H9 (cell line): ENCODE measurements at places on chromosomes 1 and 21.

GRCh38 chr21:46556802-46557201 is 48.1 kb downstream of the S100B start:
- no peak for DNase-seq

GRCh38 chr1:8061673-8062386 is 35.7 kb upstream of the ERRFI1 start:
- DNase-seq: no peak

- no peak for DNase-seq
Observed at GRCh38 chr1:62103846-62104245, 90.8 kb upstream of the L1TD1 start.

DNA sequence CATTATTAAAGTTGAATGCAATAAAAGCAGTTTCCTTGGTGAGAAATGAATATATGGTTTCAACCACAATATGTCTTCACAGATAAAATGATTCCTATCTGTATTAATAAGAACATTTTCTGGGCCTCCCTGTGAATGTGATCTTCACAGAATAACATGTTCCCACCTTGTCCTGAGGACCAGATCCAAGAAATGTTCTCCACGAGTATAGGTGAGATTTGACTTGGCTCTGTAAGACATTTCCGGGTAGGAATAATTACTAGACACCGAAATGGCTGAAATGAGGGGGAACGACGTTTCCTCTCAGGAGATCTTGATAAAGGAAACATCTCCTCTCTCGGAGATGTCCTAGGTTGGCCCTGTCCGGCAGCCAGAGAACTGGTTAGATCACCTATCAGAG is 61.4 kb downstream of the CLIC6 start:
- no peak for DNase-seq

- DNase-seq: no peak
Observed at GRCh38 chr1:193417945-193418744, 231.7 kb upstream of the B3GALT2 start.

GRCh38 chr1:7252411-7253117 is 467.3 kb downstream of the CAMTA1 start:
- no peak for DNase-seq

DNA sequence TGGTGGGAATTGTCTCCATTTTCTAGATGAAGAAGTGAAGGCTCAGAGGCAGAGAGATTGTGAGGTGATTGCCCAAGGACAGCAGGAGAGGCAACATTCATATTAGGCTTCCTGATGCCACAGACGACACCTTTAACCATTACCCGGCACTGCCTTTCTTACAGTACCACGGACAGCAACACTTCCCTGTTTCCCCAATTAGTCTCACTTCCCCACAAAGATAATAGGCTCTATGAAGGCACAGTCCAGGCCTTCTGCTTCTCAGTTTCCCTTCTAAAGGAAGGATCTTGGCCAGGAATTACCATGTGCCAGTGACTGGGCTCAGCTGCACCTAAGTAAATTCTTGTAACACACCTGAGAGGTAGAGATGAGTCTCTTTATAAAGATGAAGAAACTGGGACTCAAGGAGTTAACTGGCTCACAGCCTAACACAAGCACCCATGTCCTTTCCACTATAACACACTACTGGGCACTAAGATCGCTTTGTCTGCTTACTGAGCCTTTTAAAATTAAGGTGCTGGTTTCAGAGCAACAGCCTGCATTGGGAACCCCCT is 9.6 kb downstream of the IGSF9 start:
- DNase-seq: no peak

GRCh38 chr1:67804710-67805109 is 28.6 kb downstream of the GNG12 start:
- DNase-seq: no peak

- no peak for DNase-seq
Observed at GRCh38 chr1:170765279-170765678, 101.3 kb downstream of the PRRX1 start.

DNA sequence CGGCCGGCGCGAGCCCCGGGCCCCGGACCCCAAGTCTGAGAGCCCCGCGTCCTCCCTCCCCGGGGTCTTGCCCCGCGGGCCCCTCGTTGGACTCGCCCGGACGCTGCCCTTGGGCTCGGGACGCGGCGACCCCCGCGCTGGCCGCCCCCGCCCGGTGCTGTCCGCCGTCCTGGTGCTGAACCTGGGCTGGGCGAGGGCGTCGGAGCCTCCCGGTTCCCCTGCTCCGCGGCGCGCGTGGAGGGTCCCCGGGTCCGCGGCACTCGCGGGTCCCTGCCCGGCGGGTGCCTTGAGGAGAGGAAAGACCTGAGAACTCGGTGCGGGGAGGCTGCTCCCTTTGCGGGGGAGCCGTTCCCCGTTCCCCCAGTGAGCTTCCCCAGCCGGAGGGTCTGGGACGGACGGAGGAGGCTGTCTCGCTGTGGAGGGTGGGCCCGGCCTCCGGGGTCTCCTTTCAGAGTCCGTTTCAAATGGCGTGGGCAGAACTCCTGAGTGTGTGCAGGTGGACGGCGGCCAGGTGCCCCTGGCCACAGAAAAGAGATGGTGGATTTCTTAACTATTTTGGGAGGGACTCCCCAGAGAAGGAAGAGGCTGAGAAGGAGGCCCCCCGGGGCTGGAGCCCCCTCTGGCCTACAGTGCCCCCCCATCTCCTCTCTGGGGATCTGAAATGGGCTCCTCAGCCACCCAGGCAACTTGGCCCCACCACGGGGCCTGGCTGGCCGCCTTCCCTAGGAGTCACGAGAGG is 595 bp downstream of the GABRD start:
- DNase-seq: peak; percentile 55

DNA sequence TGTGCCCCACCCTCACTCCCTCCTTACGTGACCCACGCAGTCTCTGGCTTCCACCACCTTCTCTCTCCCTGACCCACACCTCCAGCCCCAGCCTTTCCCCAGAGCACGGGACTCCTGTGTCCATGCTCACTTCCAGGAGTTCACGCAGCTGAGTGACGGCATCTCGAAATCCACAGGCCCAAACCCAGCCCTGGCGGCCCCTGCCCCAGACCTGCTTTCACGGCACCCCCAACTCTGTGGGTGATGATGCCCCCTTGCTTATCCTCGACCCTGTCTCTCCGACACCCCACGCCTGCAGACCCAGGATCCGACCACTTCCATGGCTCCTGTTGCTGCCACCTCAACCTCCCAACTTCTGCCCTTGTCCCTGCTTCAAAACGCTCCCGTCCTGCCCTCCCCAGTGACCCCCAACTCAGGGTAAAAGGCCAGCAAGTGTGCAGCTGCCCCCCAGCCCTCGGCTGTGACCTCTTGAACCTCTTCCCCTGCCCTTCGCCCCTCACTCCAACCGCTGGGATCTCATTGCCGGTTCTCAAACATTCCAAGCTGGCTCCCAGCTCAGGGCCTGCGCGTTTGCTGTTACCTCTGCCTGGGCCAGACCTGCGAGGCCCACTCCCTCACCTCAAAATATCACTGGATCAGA is 30.4 kb upstream of the LAPTM5 start:
- DNase-seq: no peak

- DNase-seq: no peak
Observed at GRCh38 chr1:241101622-241102021, 255.4 kb downstream of the RGS7 start.

DNA sequence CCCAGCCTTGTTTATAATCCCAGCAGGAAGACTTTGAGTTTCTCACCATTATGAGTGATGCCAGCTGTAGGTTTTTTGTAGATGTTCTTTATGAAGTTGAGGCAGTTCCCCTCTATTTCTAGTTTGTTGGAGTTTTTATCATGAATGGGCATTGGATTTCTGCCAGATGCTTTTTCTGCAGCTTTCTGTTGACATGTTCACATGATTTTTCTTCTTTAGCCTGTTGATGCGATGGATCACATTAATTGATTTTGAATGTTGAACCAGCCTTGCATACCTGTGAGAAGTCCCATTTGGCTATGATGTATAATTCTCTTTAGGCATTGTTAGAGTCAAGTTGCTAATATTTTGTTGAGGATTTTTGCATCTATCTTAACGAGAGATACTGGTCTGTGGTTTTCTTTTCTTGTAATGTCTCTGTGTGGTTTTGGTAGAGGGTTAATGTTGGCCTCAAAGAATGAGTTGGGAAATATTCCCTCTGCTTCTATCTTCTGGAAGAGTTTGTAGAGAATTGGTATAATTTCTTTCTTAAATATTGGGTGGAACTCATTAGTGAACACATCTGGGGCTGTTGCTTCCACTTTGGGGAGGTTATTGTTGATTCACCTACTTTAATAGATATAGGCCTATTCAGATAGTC is 33.2 kb downstream of the ZBTB40 start:
- no peak for DNase-seq

DNA sequence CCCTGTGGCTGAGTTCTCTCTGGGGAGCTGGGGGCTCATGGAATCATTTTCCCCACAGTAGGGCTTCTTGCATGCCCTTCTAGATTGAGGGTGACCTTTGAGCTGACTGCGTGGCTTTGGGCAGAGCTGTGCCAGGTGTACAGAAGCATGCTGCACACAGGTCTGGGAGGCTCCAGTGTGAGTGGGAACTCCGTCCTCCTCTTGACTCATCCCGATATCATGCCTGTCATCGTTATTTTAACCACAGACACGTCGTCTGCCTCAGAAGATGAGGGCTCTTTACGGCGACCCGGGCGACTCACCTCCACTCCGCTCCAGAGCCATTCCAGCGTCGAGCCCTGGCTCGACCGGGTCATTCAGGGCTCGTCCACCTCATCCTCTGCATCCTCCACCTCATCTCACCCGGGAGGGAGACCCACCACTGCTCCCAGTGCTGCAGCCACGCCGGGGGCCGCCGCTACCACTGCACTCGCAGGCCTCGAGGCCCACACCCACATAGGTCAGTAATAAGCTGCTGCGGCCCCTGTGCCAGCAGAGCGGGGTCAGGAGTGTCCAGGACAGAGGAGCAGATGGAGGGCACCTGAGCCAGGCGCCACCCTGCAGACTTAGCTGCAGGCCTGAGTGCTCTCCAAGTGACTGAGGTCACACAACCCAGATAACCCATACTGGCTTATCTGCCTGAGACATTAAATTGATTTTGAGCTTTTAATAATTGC is 39.8 kb downstream of the DIP2A start:
- DNase-seq: no peak

GRCh38 chr1:234933475-234933874 is 195.2 kb downstream of the TOMM20 start:
- no peak for DNase-seq

DNA sequence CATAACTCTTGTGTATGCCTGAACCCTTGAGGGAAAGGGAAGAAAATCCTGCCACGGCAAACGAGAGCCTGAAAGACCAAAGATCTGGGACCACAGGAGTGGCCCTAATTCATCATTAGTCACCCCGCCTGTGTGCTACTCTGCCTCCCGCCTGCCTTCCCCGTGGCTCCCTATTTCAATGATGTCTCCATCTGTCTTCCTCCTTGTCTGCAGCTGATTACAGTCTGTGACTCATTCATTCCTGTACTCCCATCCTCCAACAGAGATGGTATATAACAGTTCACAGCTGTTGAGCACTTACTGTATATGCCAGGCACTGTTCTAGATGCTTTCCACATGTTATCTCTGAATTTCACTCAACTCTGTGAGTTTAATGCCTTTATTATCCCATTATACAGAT is 96.6 kb downstream of the SEC16B start:
- no peak for DNase-seq

GRCh38 chr1:110554871-110555801 is 36.2 kb upstream of the KCNA10 start:
- peak; percentile 70 for DNase-seq

DNA sequence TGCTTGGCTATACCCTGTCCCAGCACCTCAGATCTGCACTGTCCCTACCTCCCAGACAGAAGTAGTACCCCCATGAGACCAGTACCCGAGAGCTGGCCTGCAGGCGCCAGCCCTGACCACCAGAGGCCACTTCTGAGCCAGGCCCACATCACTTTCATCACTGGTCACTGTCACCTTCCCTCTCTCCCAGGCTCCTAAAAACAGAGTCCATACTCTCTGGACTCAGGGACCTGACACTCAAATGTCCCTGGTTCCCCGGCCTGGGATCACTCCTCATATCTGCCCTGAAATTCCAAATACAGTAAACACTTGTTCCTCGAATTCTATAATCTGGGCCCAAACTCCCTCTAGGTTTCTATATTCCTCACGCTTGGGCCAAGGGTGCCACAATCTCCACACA is 18.7 kb downstream of the TMEM53 start:
- peak; percentile 69 for DNase-seq

DNA sequence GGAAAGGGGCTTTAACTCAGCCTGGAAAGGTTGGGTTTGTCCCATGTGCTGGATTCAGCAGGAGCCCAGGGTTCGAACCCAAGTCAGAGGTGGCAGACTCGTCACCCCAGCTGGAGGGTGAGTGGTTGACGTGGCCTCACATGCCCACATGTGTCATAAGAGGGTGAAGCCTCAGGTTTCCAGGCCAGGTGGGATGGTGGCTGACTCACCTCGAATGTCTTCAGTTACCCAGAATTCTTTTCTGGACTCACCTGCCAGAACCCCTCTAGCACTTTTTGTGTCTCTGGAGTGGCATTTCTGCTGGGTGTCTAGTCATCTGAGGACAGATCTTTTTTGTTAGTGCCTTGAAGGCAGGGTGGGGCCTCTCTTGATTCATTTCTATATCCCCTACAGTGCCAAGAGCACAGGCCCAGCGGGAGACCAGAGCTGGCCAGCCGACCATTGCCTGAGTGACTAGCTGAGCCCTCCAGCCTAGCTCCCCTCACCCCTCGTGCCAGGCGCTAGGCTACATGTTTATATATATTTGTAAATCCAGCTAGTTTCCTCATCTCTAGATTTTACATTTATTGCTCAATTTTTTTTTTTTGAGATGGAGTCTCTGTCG is 28.1 kb downstream of the IL6R start:
- no peak for DNase-seq

DNA sequence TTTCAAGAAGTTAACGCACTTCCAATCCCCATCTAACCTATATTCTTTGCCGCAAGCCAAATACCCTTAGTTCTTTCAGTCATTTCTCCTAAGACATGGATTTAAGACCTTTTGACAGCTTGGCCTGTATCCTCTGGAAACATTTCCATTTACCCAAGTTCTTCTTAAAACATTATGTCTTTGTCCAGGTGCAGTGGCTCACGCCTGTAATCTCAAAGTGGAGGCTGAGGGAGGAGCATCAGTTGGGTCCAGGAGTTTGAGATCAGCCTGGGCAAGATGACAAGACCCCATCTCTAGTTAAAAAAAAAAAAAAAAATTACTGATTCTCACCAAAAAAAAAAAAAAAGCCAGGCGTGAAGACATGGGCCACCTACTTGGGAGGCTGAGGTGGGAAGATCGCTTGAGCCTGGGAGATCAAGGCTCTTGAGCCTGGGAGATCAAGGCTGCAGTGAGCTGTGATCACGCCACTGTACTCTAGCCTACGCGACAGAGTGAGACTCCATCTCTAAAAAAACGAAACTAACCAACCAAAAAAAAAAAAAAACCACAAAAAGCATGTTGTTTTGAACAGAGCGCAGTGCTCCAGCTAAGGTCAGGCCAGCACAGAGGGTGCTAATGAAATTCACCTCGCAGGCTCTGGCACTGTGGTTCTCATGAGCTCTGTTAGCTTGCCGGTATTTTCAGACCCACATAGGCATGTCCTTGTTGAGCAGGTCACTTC is 36.0 kb downstream of the NUAK2 start:
- no peak for DNase-seq
